Neural crest cell (in vitro differentiated cells): ENCODE measurements at places on chromosomes 16 and 17.

- DNase-seq: no peak
Observed at GRCh38 chr17:561116-561515, 153.5 kb downstream of the VPS53 start.

GRCh38 chr16:19163215-19163614 lies 4.8 kb upstream of the SYT17 start:
- no peak for DNase-seq

DNA sequence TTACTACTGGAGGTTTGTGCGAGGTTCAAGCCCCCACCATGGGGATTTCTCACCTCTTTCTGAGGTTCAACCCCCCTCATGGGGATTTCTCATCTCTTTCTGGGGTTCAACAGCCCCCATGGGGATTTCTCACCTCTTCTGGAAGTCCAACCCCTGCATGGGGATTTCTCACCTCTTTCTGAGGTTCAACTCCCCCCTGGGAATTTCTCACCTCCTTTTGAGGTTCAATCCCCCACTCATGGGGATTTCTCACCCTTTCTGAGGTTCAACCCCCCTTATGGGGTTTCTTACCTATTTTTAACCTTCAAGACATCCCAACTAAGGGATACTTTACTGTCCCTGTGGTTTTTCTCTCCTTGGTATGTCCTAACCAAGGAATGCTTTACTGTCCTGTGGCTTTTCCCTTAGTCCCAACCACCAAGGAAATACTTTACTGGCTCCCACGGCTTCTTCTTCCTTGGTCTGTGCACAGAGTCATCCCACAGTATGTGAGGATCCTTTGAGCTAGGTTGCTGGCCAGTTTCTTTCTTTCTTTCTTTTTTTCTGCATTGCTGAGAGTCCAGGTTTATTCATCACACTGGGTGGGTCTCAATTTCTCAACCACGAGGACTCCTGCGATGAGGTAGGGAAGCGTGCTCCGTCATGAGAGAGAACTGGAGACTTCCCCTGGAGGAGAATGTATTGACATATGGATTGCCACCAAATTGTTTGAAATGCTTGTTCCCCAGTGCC lies 2140.2 kb downstream of the TP53TG3F start:
- DNase-seq: no peak

- DNase-seq: no peak
Observed at GRCh38 chr17:38605411-38605840, 326 bp downstream of the SRCIN1 start.

DNA sequence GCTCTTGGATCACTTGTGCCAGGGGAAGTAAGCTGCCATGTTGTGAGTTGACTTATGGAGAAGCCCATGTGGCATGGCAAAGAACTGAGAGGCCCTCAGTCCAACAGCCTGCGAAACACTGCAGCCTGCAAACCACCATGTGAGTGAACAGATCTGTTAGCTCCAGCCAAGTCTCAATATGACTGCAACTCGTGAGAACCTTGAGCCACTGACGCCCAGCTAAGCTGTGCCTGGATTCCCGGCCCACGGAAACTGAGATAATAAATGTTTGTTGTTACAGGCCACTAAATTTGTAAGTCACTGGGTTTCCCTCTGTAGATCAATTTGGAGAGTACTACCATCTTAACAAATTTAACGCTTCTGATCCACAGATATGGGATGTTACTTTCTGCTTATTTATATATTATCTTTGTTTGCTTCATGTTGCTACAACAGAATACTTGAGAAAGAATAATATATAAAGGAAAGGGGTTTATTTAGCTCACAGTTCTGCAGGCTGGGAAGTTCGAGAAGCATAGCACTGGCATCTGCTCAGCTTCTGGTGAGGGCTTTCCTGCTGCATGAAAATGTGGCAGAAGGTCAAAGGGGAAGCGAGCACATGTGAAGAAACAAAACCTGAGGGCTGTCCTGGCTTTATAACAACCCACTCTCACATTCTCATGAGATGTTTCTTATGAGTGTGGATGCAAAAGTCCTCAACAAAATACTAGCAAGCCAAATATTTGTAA lies 29.4 kb upstream of the ATP2A3 start:
- DNase-seq: no peak

GRCh38 chr17:62572888-62573401 lies 54.5 kb upstream of the MRC2 start:
- DNase-seq: no peak

GRCh38 chr16:81625544-81626153 lies 153.4 kb upstream of the PLCG2 start:
- no peak for DNase-seq

DNA sequence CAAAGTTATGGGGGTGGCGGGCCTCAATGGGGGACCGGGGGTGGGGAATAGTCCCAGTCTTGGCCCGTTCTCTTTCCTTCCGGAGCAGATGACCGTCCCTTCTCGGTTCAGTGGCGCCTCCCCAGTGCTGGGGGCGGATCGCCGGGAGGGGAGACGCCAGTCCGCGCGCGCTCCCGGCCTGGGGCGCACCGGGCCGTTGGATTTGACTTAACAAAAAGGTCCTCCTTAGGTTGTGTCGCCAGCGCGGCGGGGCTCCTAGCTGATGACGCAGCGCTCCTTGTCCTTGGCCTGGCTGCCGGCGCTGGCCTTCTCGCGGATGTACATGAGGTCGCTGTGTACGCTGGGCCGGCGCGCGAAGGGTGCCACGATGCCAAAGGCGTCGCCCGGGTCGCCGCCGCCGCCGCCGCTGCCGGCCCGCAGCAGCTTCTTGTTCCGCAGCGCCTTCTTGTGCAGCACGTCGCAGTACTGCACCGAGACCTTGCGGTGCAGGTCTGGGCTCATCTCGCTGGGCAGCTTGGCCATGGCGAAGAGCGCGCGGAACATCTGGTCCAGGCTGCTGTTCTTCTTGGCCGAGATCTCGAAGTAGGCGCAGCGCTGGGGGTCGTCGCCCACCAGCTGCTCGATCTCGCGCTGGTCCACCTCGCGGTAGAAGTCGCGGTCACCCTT lies 1.2 kb downstream of the RASD1 start:
- peak; percentile 56 for DNase-seq

DNA sequence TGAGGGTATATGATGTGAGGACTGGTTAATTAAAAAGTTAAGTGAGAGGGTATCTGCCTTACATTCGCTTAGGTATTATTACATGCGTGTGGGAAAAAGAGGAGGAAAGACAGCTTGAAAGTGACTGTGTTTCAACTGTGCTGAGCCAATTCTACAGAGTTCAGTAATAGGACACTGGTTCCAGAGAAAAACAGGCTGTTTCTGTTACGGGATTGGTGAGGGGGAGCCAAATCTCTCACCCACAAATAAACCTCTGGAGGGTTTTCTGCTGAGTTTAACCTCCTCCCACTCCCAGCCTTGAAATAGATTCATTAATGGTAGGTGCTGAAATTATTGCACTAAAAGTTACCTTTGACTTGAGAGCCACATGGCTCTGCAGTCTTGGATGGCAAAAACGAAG lies 3.9 kb upstream of the KRT26 start:
- no peak for DNase-seq

DNA sequence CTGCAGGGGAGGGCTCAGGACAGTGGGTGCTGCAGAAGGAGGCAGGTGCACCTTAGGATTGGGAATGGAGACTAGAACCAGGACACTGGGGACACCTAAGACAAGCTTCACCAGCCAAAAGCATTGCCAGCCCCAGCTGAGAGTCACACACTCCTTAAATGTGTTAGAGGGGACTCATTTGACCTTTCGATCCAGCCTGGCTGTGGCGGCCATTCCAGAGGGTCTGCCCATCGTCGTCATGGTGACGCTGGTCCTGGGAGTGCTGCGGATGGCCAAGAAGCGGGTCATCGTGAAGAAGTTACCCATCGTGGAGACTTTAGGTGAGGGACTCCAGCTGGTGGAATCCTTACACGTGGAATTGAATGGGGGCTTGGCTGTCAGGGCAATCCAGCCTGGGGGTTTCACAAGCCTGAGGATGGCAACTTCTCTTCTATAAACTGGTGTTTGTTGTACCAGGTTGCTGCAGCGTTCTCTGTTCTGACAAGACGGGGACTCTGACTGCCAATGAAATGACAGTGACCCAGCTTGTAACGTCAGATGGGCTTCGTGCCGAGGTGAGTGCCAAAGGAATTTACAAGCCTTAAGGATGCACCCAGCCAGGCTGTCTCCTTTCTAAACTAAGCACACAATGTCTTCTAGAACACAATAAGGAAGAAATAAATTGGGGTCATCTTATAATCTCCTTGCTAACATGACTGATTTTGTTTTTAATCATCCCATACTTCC lies 65.3 kb downstream of the MEAK7 start:
- no peak for DNase-seq

GRCh38 chr16:4796982-4797804 lies 2.0 kb downstream of the SMIM22 start:
- no peak for DNase-seq

DNA sequence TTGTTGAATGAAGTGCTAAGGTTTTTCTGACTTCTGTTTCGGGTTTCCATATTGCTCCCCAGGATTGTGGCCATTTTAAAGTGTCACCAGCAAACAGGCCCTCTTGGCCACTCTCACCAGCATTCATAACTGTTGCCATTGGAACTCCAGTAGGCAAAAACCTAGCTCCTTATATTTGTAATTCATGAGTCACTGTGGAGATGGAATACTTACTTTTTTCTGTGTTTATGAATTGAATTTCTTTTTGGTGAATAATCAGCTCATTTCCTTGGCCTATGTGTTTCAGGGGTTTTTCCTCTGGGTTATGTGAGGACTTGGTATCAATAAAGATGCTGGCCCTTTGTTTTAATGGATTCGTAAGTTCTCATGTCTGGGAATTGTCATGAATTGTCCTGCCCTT lies 255.1 kb downstream of the SNX29 start:
- DNase-seq: no peak

GRCh38 chr17:9872852-9873251 lies 32.2 kb downstream of the RCVRN start:
- no peak for DNase-seq

- DNase-seq: no peak
Observed at GRCh38 chr16:53821957-53822625, 118.1 kb downstream of the FTO start.

- DNase-seq: no peak
Observed at GRCh38 chr17:44217738-44218343, 1.6 kb downstream of the UBTF start.

DNA sequence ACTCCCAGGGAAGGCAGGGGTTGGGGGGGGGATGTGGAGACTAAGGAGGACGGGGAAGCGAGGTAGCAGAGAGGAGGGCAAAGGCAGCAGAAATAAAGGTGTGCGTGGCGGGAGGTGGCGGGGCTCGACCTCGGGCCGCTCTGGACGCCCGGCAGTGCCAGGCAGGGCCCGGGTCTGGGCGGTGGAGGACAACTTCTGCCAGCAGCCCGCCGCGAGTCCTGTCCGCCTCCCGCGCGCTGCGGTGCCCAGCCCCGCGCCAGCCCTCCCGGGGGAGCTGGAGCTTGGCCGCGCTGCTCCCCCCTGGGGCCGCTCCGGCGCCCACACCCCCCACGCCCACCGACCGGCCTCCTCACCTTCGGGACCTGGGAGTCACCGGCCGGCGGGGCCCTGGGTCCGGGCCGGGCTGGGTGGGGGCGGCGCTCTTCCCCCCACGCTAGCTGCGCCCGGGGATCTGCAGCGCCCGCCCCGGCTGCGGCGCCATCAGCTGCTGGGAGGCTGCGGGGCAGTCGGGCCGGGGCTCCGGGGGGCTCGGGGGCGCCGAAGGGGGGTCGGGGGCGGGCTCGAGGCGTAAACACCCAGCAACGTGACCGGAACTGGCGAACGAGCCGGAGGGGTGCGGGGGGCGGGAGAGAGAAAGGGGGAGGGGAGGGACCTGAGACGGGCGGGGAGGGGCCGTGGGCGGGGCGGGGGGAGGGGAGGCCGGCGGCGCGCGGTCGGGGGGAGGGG lies at the start of gene CCDC92B:
CCDC92B (minus strand) TSS at position 595 of the 726 bp plus-strand sequence. CDS start 14,507 bp downstream, outside the sequence.
- no peak for DNase-seq

- DNase-seq: no peak
Observed at GRCh38 chr16:53968454-53968853, 264.5 kb downstream of the FTO start.

DNA sequence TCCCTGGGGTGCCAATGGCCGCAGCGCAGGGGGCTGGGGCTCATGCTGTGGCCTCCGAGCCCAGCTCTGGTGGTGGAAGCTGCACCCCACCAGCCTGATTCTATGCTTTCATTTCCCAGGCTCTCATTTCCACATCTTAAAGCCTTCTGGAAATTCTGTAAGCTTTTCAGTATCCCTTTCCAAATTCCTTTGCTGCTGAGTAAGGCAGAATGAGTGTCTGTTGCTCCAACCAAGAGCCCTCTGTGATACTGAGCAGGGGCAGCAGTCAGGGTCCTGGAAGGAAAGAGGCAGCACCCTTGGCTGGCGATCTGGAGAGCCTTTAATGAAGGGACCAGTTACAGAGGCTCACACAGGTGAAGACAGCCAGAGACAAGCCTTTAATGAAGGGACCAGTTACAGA lies 79.5 kb upstream of the FOXF1 start:
- DNase-seq: no peak
